ENCODE measurements at places on chromosomes 2 and 18.

DNA sequence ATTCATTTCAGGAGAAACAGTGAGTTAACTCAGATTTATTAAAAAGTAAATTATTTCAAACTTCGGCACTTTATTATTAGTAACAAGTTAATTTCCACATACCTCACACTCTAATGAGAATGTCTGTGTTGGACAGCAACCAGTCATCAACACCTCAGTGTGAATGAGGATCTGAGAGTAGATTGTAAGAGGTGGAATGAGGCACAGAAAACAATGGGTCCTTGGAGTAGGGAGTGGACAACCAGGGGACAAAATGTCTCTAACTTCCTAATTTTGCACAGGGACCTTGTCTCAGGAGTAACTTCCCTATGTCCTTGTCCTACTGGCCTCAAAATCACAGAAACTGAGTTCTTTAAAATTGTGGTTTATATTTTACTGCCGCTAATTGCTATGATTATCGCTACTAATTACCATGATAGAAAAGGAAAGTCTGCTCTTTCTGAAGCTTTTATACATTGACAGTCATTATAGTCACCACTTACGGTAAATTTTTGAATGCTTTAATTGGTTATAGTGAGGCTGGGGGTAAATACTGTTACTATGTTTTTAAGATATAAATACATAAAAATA lies 82.2 kb upstream of the LRPPRC start:
- DNase-seq: no peak

DNA sequence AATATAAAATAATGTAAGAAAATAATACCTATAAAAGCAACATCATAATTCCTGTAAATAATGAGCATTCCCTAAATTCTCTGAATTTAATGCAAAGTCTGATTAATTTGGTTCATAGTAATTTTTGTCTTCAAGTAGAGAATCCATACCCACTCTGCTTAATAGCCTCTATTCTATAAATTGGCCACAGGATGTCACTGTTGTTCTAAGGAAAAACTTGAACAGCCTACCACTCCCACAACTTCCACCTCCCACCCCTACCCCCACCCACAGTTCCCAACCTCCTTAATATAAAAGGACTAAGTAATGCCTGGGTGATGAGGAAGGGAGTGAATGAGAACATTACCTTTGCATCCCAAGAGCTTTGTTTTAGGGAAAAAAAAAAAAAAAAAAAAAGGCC lies 27.2 kb upstream of the BBS5 start:
- DNase-seq: no peak

GRCh38 chr2:169647496-169647895 lies 46.7 kb downstream of the CFAP210 start:
- no peak for DNase-seq

DNA sequence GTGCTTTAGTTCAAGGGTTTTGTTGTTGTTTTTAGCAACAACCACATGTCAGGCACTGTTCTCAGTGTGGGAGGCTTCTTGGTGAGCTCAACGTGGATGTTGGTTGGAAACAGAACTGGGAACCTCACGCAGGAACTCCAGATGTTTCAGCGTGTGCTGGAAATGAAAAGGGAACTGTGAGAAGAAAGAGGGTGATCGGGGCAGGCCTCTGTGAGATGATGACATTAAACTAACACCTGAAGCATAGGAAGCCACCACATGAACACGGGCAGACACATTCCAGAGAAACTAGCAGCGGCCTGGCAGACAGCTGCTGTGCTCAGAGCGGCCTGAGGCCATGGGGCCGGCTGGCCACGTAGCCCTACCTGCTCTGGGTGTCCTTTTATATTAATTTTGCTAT lies 66.4 kb downstream of the COA5 start:
- no peak for DNase-seq

DNA sequence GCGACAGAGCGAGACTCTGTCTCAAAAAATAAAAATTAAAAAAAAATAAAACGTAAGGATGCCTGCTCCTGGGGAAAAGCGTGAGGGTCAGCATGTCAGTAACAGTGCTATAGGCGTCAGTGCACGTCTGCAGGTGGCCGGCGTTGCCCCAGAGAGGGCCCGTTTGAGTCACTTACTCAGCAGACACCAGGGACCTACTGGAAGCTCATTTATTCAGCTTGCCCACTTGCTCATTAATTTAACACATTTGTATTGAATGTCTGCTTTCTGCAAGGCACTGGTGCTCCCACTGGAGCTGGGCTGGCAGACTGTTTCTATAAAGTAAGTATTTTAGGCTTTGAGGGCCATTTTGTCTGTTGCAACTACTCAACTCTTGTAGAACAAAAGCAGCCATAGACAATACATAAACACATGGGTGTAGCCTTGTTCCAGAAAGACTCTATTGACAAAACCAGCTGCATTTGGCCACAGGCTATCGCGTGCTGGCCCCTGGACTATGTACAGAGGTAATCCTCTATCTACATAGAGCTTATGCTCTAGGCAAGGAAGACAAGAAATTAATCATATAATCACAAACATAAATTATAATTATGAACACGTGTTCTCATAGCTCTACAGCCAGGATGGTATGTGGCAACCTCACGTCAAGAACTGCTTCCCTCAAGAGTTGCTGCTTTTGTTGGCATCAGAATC lies 73.2 kb downstream of the KLHL29 start:
- DNase-seq: no peak

- no peak for DNase-seq
Measured at GRCh38 chr2:85439986-85440385, 21.5 kb downstream of the SH2D6 start.

- DNase-seq: no peak
Measured at GRCh38 chr2:53867773-53868172, 8.0 kb upstream of the GPR75 start.

DNA sequence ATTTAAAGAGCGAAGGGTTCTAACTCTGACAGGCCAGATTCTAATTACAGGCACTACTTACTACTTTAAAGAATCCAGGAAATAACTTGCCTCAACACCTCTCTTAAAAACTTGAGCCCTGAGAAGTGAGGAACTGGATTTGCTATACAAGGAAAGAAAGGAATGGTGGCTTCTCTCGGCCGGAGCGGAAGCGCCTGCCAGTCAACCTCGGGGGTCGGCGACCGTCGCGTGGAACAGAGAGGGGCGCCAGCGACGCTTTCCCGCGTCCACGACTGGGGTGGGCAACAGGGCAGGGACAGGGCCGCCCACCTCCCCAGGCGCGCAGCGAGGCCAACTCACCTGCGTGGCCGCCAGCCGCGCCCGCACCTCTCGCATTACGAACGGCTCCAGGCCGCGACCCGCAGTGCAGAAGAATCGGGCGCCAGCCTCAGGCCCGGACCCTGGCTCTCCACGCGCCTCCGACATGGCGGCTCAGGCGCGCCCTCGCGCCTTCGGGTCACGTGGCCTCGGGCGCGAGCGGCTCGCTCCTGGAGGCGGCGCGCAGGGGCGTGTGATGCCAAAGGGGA lies at the start of gene THUMPD2:
THUMPD2 (minus strand) TSS at position 484 of the 566 bp plus-strand sequence; CDS start at position 465, 19 bp downstream.
- peak; percentile 56 for DNase-seq

- no peak for DNase-seq
Measured at GRCh38 chr2:30675758-30676157, 131.5 kb downstream of the CAPN13 start.

- DNase-seq: no peak
Measured at GRCh38 chr2:128105072-128105471, 14.1 kb downstream of the UGGT1 start.

DNA sequence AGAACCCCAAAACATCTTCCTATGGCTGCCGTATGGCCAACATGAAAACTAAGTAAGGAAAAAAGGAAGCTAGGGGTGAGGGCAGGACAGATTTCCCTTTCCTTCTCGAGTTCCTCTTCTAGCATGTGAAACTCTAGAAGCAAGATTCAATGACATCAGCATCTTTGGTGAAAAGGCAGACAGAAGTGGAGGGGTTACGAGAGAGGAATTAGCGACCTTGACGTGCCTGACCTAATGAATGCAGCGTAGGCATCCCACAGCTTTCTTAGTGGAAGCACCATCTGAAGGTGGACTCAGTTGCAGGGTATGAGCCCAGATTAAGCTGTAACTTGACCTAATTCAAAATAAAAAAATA lies 47.9 kb upstream of the PELI1 start:
- DNase-seq: no peak

- no peak for DNase-seq
Measured at GRCh38 chr2:101756266-101756665, 58.8 kb downstream of the MAP4K4 start.

GRCh38 chr2:191359133-191359532 lies 113.9 kb downstream of the MYO1B start:
- DNase-seq: no peak

- DNase-seq: no peak
Measured at GRCh38 chr2:208186465-208186864, 3.4 kb downstream of the C2orf80 start.

DNA sequence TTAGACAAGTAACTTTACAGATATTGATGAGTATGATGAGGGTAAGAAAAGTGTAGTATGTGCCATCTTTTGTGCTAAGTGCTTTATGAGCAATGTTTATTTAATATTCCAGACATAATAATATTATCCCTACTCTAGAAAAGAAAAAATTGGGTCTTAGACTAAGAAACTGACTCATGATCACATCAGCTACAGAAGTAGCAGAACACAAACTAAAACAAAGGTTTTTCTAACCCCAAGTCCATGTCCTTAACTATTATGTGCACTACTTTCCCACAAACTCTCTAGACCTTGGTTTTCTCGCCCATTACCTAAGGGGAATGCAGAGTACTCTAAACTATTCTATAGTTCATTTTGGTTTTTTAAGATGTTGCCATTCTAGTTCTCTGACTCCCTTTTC lies 64.5 kb downstream of the BAZ2B start:
- no peak for DNase-seq

DNA sequence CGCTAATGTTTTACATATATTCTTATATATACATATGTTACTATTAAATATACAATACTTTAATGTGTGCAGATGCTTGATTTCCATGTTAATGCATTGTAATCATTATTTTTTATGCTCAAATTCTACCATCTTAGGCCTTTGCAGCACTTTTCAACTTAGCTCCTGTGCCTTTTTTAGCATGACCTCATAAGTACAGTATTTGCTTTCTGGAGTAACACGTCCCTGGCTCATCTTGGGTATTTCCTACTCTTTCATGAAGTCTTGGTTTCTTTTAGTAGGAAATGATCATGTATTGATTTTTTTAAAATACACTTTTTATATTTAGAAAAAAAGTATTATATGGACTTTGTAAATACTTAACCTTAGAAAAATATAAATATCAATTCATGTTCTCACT lies 36.5 kb downstream of the CAB39 start:
- no peak for DNase-seq

DNA sequence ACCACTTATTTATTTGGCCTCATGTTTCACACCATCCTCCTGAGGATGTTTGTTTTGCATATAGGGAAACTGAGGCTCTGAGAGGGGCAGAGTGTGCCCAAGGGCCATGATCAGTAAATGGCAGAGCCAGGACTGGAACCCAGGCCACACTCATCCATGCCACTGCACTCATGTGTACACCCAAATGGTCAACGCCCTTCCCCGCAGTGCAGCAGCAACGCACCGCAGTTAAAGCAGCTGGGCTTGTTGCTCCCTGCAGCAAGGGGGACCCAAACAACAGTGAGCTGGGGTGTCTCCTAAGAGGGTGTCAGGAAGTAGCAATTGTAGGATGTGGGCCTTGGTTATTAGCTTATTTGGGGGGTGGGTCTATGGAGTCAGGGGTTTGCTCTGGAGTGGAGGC lies 36.6 kb downstream of the ZAP70 start:
- DNase-seq: no peak

DNA sequence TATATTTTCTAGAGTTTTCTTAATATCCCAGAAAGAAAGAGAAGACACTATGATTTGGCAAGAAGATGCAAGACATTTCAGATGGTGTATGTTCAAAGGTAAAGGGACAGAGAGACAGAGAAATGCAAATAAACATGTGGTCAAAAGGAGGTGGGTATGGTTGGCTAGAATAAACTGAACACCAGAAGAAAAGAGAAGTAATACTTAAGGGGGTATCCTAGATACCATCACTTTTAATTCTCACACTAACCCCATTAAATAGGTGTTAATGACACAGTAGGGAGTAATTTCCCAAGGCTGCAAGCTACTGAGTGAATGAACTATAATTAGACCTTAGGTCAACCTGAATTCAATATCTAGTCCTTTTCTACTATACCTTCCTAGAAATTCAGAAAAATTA lies 111.2 kb upstream of the CD226 start:
- no peak for DNase-seq

- DNase-seq: no peak
Measured at GRCh38 chr2:134897932-134898331, 20.7 kb upstream of the CCNT2 start.

- no peak for DNase-seq
Measured at GRCh38 chr2:235366390-235366789, 127.5 kb upstream of the AGAP1 start.

DNA sequence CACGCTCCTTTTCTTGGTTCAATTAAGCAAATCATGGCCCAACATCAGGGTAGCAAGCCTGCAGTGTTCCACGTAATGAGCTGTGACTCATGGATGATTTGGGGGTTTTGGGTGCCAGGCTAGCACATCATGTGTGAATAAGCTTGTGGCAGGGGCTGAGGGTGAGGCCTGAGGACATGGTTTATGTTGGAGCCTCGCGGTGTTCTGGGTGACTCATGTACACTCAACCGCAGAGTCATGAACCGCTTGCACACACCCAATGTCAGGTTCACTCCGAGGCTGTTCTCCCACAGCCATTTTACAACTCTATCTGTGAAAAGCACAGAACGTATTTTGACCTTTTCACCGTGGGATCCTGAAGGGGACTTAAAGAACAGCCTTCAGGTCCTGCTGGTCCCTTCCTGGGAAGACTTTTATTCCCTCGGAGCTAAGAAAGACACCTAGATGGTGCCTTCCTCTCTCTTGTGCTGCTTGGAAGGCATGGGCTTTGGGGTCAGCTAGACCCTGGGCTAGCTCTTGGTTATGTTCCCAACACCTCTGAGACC lies 139.9 kb upstream of the ZEB2 start:
- no peak for DNase-seq

DNA sequence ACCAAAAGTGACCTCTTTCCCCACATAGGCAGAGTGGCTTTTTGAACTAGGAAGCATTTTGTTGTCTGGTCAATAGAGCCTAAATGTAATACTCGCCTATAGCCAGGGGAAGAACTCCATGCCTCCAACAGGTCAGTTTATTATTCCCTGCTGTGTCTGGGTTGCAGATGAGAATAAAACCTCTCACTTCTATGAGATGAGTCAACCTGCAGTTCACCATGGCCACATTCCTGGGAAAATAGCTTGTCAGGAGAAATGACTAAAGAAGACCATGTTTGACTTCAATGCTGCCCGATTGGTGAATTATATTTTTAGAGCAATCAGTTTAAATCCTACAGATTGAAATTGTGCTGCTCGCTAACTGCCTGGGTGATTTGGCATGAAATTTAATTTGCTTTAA lies 46.7 kb upstream of the LRRTM1 start:
- no peak for DNase-seq
